Activated naive CD4-positive, alpha-beta T cell (primary cell): ENCODE measurements at places on chromosomes 11 and 22.

DNA sequence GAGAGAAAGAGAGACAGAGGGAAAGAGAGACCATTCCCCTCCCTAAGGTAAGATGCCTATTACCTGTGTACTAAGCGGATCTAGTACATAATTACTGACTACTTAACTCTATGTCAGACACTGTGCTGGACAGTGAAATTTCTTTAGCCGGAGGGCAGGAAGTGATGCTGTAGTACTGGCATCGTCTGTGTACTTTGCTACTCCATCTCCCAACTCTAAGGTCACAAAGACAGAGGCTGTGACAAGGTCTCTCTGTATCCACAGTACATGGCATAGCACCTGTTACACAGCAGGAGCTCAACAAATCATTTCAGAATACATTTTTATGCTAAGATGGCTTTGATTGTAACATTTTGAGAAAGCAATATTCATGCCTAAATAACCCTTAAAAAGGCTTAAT, 9.0 kb downstream of the BLID start:
- no peak for DNase-seq

GRCh38 chr11:124830749-124831148, 30.5 kb upstream of the MSANTD2 start:
- no peak for DNase-seq

GRCh38 chr11:130787973-130788570, 128.2 kb downstream of the SNX19 start:
- DNase-seq: no peak

- DNase-seq: no peak
Measured at GRCh38 chr11:70105755-70106571, 27.8 kb downstream of the ANO1 start.

DNA sequence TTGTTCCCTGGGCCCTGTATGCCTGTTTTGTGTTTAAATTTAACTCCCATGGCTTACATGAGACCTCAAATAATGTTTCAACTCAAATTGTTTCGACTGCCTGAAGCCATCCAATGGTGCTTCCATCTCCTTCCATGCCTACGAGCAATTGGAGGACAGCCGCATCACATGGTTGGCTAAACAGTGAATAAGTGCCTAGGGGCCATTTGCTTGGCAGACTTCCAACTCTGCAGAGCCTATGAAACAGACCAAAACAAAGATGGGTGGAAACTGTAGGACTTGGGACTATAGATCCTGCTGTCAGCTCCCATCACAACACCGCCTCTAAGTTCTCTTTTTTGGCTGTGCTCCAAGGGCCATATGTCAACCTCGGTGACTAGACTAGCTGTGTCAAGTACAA, 84.1 kb downstream of the PARVA start:
- no peak for DNase-seq

GRCh38 chr22:24810043-24810749, 4.2 kb downstream of the SGSM1 start:
- no peak for DNase-seq

GRCh38 chr11:94747146-94747545, 21.0 kb upstream of the AMOTL1 start:
- DNase-seq: no peak

DNA sequence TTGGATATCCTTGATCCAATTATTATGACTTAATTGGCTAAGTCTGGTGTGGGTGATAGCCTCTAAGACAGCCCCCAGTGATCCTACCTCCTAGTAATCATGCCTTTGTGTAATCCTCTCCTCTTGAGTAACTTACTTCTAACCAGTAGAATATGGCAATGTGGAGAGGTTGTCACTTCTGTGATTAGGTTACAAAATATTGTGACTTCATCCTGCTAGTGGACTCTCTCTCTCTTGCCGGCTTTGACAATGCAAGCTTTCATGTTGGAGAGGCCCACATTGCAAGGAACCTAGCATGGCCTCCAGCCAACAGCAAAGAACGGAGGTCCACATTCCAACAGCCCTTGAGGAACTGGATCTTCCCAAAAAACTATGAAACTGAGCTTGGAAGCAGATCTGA, 19.5 kb downstream of the YPEL4 start:
- no peak for DNase-seq

- DNase-seq: no peak
Measured at GRCh38 chr11:62543680-62544444, 2.7 kb downstream of the AHNAK start.

GRCh38 chr11:117199916-117200812, 994 bp downstream of the TAGLN start:
- DNase-seq: no peak

- DNase-seq: no peak
Measured at GRCh38 chr22:18990355-18991137, 54.5 kb upstream of the PRODH start.

- DNase-seq: no peak
Measured at GRCh38 chr11:61542705-61543104, 34.2 kb downstream of the LRRC10B start.

GRCh38 chr11:74735365-74735928, 4.2 kb upstream of the CHRDL2 start:
- no peak for DNase-seq

- DNase-seq: no peak
Measured at GRCh38 chr22:39592081-39593065, 21.8 kb downstream of the CACNA1I start.

DNA sequence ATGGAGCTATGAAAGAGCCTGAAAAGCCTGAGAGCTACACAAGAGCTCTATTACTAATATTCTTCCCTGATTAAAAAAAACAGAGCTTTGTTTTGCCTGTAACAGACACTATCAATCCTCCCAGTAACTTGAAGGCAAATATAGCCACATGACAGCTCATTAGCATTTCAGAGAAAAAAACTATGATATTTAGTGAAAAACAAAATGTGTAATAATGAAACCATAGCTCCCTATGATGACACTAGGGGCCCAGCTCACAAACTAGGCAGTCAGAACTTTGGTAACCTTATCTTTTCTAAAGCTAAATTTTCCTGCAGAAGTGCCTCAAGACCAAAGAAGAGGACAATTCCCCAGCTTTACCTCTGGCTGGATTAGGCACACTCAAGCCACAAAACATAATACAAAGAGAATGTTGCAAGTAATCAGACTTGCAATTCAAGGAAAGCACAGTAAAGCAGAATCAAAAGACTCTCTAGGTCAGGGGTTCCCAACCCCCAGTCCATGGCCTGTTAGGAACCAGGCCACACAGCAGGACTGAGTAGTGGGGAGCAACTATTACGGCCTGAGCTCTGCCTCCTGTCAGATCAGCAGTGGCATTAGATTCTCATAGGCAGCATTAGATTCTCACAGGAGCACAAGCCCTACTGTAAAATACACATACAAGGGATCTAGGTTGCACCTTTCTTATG, 53.3 kb downstream of the MRTFA start:
- DNase-seq: no peak

DNA sequence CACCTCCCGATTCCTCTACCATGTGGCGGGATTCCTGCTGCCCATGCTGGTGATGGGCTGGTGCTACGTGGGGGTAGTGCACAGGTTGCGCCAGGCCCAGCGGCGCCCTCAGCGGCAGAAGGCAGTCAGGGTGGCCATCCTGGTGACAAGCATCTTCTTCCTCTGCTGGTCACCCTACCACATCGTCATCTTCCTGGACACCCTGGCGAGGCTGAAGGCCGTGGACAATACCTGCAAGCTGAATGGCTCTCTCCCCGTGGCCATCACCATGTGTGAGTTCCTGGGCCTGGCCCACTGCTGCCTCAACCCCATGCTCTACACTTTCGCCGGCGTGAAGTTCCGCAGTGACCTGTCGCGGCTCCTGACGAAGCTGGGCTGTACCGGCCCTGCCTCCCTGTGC, 10.5 kb downstream of the CXCR5 start:
- no peak for DNase-seq

- DNase-seq: no peak
Measured at GRCh38 chr11:92702037-92702804, 267.2 kb upstream of the MTNR1B start.

- no peak for DNase-seq
Measured at GRCh38 chr22:38303974-38304373, 13.3 kb downstream of the CSNK1E start.

GRCh38 chr11:73192272-73192671, 25.8 kb upstream of the P2RY2 start:
- no peak for DNase-seq

DNA sequence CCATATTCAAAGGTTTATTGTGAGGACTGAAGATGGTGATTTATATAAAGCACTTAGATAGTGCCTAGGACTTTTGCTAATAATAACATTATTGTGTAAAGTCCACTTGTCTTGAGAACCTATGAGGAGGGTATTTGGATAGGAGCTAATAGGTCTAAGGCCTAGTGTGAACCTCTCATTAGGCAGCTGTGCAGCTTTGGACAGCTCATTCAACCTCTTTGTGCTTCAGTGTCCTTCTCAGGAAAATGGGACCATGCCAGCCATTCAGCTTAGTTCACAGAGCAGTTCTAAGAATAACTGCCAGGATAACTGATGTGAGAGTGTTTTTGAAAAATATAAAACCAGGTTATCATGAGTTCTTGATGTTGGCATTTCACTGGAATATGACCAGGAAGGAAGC, 56.2 kb downstream of the NAV2 start:
- no peak for DNase-seq

DNA sequence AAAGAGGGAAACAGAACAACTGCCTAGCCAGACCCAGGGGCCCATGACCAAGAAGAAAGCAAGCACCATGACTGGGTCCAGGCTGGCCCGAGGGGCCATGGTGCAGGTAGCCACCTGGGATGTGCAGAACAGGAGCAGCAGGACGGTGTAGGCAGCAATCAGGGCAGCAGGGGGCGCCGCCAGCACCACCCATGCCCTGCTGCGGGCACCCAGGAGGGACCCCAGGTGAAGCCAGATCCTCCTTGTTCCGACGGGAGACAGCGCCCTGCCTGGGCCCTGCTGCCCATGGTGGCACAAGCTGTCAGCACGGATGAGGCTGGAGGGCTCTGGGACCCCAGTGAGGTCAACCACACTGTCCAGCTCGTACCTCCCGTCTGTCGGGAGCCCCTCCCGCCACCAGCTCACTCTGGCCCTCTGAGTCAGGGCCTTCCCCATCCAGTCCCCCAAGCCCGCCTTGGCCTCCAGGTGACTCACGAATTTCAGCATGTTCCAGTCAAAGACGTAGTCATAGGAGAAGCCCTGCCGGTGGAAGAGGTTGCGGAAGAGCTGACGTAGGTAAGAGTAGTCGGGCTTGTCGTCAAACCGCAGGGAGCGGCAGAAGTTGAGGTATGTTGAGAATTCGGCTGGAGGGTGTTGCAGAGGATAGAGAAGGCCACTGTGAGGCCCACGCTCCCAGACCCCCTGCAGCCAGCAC, 18.8 kb downstream of the CSNK1E start:
- DNase-seq: no peak

- DNase-seq: no peak
Measured at GRCh38 chr11:116057000-116057399, 552.8 kb upstream of the CADM1 start.

- no peak for DNase-seq
Measured at GRCh38 chr11:20861322-20861721, 191.9 kb downstream of the NELL1 start.

DNA sequence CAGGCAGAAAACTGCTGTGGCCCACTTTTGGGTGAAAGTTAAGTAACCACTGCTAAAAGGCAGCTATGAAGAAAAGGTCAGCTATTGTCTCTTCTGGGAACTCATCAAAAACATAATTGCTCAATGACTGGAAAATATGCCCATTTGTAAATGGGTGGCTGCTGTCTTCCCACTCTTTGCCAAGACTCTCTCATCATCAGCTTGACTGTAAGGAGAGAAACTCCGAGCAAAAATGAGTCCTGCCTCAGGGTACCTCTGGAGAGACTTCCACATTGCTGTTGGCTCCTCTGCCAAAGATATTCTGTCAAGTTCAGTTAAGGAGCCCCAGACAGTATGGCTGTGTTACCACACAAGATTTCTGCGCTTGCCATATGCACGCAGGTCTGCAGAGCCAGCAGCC, 138.7 kb downstream of the BBOX1 start:
- DNase-seq: no peak

DNA sequence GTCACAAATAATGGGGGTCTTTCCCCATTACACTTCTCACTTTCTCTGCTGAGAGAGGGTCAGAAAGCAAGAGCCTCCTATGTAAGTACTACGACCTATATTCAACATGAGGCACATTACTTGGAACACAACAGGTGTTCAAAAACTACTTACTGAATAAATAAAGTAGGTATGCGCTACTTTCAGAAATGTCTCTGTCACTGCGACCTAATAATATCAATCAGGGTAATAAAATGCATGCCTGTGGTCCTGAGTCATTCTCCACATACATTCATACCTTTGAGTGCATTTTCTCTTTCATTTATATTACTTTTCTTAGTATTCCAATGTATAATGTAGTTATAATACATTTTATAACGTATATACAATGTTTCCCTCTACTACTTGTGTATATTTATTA, 838.9 kb downstream of the DLG2 start:
- DNase-seq: no peak

- no peak for DNase-seq
Measured at GRCh38 chr11:35390737-35391682, 28.3 kb downstream of the SLC1A2 start.

GRCh38 chr11:120471994-120472393, 39.6 kb upstream of the GRIK4 start:
- no peak for DNase-seq

GRCh38 chr11:86341382-86341781, 33.3 kb upstream of the CCDC81 start:
- DNase-seq: no peak

GRCh38 chr11:115347106-115347505, 157.1 kb downstream of the CADM1 start:
- no peak for DNase-seq

DNA sequence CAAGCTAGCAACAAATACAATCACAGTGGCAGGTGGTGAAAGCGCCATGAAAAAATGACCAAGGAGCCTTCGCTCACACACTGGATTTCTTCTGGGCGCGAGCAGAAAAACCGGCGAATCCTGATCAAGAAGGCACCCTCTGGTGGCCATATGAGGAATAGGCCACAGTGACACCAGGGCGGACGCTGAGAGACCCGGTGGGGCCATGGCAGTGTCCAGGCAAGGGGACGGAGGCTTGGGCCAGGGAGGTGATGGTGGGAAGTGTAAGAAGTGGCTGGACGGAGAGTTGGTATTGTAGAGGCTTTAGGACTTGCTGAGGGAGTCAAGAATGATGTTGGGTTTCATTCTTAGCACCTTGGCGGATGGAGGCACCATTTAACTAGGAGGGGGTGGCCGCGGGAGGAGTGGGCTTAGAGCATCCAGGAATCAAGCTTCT, 16.9 kb upstream of the RAC2 start:
- DNase-seq: no peak

DNA sequence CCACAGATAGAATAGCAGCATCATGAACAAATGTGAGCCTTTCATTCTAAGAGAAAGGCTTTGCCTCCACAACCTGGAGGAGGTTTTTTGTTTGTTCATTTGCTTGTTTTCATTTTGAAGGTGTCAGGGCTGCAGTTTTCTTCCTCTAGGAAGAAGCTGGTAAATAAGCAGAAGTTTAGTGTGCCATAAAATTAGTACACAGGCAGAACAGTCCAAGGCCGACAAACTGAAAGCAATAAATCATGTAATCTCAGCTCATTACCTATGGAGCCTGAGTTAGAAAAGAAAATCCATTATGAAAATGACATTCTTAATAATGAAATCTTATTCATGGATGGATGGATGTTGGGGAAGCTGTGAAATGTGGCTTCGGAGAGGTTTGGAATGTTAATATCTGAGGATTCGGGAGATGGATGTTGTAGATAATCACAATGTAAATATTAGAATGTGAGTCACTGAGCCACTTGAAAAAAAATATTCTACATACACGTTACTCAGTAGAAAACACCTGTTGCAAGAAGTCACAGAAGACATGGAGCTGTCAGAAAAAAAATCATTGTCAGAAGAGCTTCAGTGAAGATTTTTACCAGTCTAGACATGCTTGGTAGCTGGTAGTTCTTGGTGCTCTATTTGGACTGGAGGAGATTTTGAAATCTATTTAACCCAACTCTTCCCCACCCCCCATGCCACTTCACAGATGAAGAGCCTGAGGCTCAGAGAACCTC, 15.0 kb upstream of the ZDHHC13 start:
- DNase-seq: no peak
